ENCODE measurements at places on chromosomes 13 and 19. TPM values are rescaled to one million over a fixed set of nuclear protein-coding genes. Genes with fewer than 3 reads are reported as not detected.

The ZNF426 gene
- total RNA-seq: 22.4 TPM

The ADGRE3 gene
- not detected for total RNA-seq

The ZFP36 gene
- 2.4 TPM for total RNA-seq

The VASP gene
- 32.5 TPM for total RNA-seq

The NTN5 gene
- total RNA-seq: 0.26 TPM

The CRB3 gene
- 0.16 TPM for total RNA-seq

The CYP4F2 gene
- not detected for total RNA-seq

The ZNF415 gene
- 14.8 TPM for total RNA-seq

The TTYH1 gene
- total RNA-seq: under 0.01 TPM

The TEX29 gene
- 0.17 TPM for total RNA-seq
